Activated naive CD4-positive, alpha-beta T cell treated with anti-CD3 and anti-CD28 coated beads for 36 hours (primary cell): ENCODE measurements at places on chromosomes 12 and 14. TPM values are rescaled to one million over a fixed set of nuclear protein-coding genes. Genes with fewer than 3 reads are reported as not detected.

GRCh38 chr12:27277846-27278260 is 33.8 kb downstream of the STK38L start:
- peak; percentile 34 for DNase-seq

Gene RASSF9
- not detected for total RNA-seq

Gene NFATC4
- total RNA-seq = 0.15 TPM

GRCh38 chr14:86057018-86057667 is 527.2 kb downstream of the FLRT2 start:
- peak; percentile 55 for DNase-seq

DNA sequence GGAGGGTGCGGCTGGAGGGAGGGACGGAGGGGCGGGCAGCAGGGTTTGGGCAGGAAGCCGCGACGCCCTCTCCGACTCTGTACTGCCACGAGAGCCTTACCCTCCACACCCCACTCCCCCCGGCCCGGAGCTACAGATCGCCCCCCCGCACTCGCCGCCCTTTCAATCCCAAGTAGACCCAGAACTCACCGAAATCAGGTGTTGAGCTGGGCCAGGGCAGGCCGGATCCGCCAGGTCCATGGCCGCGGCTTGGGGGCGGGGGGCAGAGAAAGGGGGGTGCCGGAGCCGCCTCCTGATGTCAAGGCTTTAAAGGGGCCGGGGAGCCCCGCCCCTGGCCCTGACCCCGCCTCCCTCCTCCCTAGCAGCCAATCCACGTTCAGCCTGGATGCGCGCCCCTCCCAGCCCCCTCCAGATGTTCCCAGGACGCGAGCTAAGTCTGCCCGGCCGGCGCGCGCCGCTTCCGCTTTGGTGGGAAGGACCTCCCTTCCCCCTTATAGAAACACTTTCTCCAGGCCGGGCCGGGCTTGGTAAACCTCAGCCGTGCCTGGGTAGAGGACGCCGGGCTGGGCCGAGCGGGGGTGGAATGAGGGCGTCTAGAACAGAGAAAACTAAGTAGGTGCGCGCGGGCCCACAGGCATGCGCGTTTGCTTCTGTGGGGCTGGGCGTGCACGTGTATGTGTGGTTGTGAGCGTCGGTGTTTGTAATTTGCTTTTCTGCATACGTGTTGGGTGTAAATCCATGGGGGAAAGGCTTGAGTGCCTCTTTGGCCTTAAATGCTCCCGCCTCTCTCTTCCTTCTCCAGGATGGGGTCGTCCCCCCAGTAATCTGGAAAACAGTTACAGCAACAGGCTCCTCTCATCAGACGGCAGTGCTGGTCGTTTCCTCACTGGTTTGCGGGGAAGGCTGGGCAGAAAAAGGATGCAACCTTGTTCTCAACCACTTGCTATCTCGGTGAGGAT is at the start of gene NCKAP5L:
NCKAP5L (minus strand) TSS at position 281 of the 959 bp plus-strand sequence. CDS start 24,369 bp downstream, outside the sequence.
- DNase-seq = peak; percentile 94

Gene LTBR
- total RNA-seq = 2.1 TPM

GRCh38 chr14:32197919-32198318 is 3.9 kb upstream of the RNU6-7 start:
- DNase-seq = peak; percentile 36

DNA sequence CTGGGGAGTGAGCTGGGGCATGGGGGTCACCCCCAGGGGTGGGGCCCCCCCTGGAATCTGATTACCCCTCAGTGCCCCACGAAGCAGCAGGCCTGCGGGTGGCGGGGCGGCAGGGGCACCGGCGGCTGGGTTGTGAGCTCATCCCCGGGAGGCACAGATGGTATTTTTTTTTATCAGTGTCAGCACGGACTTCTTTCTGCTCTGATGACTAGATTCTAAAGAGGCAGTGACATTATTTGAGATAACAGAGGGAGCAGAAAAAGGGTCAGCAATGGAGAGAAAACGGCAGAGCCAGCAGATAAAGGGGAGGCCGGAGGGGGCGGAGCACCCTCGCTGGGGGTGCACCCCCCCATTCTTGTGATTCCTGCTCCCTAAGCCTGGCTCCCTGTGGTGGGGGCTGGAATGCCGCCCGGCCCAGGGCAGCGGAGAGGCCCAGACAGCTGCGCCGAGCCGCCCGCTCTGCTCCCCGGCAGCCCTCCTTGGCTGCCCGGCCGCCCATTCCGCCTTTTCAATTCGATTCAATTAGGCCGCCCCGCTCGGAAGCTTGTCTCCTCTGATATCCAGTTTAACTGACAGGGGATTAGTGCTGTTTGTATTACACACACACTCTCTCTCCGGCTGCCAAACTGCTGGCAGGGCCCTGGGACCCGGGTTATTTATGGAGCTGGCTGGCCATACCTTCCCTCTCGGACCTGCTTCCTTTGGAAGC is 32.9 kb downstream of the MVK start:
- no peak for DNase-seq

DNA sequence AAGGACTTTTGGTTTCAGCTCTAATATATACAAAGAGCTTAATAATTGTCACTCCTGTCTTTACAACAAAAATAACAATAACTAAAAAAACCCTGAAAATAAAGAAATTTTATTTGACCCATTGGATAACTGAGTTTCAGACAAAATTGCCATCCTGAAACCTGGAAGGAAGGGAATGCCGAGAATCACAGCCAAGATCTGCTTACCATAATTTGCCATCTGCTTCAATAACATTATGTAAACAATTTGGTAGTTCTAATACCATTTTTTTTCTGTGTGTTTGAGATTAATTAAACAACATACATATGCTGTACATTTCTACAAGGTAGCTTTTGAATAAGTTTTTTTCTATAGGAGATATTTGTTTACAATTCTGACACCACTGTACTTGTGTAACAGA is 596.3 kb upstream of the MGAT4C start:
- DNase-seq = no peak

Gene CLEC2B
- 30.3 TPM for total RNA-seq

GRCh38 chr14:34593740-34594375 is 36.1 kb downstream of the SNX6 start:
- DNase-seq = no peak

GRCh38 chr14:79253576-79253975 is 957.7 kb downstream of the DIO2 start:
- no peak for DNase-seq

Gene BICDL1
- total RNA-seq = 133 TPM
